Activated naive CD4-positive, alpha-beta T cell (primary cell): ENCODE measurements at places on chromosomes 11 and 22.

DNA sequence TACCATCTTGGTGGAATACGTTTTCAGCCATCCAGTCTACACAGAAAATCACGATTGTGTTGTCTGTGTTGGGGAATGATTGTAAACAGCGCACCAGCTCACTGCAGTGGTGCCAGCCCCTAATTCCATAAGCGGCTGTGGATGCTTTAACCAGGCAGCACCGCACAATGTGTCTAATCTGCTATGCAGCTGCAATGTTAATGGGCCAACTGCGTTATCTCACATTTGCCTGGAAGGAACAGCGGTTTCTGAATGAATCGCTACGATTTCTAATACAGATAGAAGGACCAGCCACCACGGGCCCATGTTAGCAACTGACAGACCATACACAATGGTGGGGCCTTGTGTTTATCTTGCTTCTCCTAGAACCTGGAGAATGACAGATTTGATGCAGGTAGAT lies 384.5 kb upstream of the KIRREL3 start:
- DNase-seq: no peak

DNA sequence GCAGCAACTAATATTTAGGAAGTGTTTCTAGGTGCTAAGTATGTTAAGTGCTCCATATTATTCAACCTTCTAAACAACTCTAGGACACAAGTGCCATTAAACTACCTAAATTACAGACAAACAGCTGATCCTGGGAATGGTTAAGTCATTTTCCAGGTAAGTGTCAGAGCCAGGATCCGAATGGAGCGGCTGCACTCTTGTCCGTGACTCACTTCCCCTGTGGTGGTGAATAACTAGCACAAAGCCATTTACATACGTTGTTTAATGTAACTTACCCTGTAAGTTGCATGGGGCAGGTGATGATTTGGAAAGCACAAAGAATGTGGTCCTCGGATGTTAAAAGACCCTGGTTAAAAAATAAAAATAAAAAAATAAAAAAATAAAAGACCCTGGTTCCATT lies 8.8 kb upstream of the PRG2 start:
- DNase-seq: no peak

DNA sequence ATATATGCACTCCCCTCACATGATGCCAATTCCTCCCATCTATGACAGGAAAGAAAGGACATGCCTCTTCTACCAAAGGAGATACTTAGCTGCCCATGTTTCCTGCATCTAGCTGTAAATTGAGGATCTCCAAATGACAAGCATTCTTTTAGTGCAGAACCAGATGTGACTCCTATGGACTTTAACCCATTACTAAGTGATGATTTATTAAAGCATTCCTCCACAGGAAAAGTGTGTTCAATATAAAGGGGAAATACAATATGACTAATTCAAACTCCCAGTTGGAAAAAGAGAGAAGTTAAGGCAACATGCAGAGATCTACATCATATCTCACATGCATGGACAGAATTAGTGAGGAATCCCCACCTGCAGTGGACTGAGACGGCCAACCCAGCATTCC lies 221.3 kb downstream of the FAM76B start:
- DNase-seq: no peak

DNA sequence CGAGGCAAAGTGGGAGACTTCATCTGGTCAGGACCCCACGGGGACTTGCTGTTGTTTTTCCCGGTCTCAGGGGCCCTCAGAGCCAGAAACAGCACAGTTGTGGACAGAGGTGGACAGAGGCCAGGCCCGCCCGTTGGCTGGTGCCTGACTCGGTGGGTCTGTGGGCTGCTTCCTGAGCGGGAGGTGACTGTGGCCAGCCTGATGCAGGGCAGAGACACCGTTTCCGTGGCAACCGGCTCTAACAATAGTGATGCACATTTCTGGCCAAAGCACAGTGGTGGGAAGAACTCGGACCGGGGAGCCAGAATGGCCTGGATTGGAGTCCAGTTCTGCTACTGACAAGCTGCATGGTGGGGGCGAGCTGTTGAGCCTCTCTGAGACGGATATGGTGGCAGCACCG lies 58.7 kb upstream of the ATXN10 start:
- DNase-seq: no peak

GRCh38 chr11:119774172-119774763 lies 45.3 kb upstream of the NECTIN1 start:
- no peak for DNase-seq

GRCh38 chr22:39234472-39234787 lies 10.4 kb downstream of the PDGFB start:
- no peak for DNase-seq

- no peak for DNase-seq
Measured at GRCh38 chr11:3669742-3670183, 1.4 kb downstream of the CHRNA10 start.

DNA sequence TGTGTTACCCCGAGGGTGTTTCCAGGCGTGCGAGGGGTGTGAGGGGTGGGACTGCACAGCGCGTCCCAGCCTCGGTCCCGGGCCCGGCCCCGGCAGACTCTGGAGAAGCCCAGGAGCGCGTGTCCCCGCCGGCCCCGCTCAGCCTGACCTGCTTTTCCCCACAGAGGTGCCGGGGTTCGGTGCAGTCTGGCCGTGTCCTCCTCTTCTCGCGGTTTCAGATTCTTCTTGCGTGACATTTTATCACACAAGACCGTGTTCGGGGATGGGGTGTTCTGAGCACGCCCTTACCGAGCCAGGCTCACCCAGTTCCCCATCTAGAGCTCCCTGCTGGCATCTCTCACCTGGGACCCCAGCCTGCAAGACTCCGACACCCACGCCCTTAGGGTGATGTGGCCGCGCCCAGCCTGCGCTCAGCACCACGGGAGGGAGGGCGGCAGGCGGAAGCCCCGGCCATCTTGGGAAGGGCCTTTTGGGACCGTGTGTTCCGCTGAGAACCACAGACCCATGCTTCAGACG lies 775.6 kb downstream of the BRD1 start:
- peak; percentile 4 for DNase-seq

DNA sequence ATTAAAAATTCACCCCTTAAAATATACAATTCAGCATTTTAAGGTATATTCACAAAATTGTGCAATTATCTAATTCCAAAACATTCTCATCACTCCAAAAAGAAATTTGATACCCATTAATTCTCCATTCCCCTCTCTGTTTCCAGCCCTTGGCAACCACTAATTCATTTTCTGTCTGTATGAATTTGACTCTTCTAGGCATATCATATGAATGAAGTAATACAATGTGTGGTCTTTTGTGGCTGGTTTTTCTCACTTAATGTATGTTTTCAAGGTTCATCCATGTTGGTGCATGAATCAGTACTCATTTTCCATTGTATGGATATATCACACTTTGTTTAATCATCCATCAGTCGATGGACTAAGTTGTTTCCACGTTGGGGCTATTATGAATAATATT lies 29.0 kb upstream of the ACCSL start:
- no peak for DNase-seq

GRCh38 chr11:87878373-87878825 lies 296.8 kb downstream of the RAB38 start:
- DNase-seq: no peak

- DNase-seq: no peak
Measured at GRCh38 chr11:28702450-28702790, 594.2 kb downstream of the METTL15 start.

- no peak for DNase-seq
Measured at GRCh38 chr11:1753229-1753928, 3.0 kb upstream of the IFITM10 start.

DNA sequence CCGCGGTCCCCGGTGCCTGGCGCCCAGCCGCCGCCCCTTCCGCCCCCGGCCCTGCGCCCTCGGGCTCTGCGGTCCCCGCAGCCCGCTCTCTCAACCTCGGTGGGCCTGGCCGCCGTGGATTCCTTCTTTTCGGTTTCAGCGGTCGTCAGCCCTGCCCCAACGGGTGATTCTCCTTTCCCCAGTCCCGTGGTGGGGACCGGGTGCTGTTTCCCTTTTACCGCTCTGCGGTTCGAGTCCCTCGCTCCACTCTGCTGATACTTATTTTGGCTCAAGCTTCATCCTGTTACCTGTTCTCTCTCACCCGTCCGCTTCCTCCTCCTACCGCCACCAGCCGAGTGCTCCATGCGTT lies 494 bp downstream of the ZDHHC5 start:
- peak; percentile 42 for DNase-seq
